ENCODE measurements at places on chromosomes 12 and 14.

- DNase-seq: no peak
Observed at GRCh38 chr14:87489196-87489819, 503.7 kb downstream of the GALC start.

- DNase-seq: no peak
Observed at GRCh38 chr12:107539196-107539939, 146.2 kb upstream of the PWP1 start.

- no peak for DNase-seq
Observed at GRCh38 chr14:104496095-104496494, 83.5 kb upstream of the C14orf180 start.

DNA sequence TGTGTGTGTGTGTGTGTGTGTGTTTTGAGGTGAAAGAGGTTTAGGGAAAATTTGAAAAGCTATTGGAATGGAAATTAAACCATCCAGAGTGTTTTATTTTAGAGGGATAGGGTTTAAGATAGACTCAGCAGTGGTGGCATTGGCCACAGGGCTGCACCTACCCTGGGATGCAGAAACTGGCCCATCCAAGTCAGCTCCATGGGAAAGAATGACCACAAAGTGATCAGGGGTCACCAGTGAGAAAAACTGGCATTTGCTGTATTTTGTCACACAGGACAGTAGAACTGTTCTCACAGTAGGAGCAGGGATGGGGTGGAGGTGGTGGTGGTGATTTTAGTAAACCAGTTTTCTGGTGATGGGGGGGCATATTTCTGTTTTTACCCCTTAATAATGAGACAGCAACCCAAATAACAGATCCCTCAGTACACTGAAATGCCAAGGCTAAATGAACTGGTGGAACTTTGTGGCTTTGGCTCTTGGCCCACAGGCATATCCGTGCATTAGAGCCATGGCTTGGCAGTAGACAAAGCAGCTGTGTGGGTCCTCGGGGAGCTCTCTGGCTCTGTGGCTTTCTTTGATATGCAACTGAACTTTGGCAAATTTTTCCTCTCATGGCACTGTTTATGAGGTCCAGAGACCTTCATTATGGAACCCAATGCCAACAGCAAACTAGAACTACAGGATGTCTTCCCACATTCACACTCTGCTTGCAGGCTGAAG lies 348.3 kb downstream of the ZFP36L1 start:
- DNase-seq: no peak

GRCh38 chr12:65963862-65964240 lies 139.6 kb downstream of the HMGA2 start:
- DNase-seq: no peak

DNA sequence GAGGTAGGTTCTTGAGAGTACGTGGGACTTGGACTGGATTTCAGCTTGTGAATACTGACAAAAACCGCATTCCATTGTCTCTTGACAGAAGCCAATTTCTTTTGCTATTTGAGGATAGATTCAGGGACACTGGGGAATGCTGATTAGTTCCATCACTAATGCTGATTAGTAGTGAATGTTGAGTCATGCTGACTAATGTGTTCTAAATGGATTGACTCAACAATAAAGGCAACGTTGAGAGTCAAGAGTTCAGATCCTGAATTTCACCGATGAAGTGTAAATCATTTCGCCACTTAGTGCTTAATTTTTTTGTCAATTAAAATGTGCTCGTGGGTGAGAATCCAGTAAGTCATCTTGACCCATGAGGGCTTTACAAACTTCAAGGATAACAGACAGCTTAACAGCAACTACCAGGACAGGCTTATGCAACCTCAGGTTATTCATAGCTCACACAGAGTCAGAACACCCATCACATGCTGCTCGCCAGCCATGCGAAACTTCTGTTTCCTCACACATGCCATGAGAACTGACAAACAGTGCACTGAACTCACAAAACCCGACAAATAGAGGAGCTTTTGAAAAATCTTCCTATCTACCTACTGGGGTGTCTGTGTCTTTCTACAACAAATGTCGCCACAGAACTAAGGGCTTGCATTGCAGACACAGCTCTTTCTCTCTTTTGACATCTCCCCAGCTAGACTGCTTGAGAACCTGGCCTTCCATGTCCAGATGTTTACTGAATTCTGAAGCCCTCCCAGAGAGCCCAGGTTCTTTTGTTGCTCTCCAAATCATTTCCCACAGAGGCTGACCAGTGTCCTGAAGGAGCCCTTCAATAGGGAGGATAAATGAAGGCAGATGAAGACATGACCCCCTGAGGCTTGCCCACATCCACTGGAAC lies 316.4 kb downstream of the ZFP36L1 start:
- DNase-seq: peak; percentile 93

DNA sequence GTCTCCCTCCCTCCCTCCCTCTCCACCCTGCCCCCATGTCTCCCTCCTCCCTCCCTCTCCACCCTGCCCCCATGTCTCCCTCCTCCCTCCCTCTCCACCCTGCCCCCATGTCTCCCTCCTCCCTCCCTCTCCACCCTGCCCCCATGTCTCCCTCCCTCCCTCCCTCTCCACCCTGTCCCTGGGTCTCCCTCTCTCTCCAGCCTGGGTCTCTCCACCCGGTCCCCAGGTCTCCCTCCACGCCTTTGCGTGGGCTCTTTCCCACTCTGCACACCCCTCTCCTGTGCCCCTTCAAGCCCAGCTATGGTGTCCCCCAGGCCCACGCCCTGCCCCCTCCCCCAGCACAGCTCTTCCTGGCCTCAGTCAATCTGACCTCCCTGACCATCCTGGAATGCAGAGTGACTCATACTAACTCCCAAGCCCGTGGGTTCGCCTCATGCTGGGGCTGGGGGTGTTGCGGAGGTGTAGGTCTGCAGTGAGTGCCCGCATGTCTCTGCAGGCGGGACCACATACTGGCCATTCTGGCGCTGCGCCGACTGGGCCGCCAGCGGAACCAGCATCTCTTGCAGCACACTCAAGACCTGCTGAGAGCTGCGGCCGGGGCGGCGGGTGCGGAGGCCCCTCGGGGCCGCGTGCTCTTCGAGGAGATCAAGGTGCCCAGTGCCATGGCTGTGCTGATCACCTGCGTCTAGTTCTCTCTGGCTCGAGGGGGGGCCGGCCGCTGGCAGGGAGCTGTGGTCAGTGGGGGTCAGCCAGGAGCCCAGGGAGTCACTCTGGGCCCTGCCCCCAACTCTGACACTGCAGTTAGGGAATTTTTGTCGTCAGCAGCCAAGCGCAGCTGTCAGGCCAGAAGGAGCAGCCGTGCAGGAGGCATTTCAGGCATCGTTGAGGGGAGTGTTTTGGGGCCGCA lies 13.5 kb upstream of the TNFAIP2 start:
- DNase-seq: no peak

- peak; percentile 34 for DNase-seq
Observed at GRCh38 chr12:55847603-55848291, 5.0 kb upstream of the MMP19 start.

GRCh38 chr12:117041798-117042170 lies 57.4 kb downstream of the TESC start:
- DNase-seq: no peak

DNA sequence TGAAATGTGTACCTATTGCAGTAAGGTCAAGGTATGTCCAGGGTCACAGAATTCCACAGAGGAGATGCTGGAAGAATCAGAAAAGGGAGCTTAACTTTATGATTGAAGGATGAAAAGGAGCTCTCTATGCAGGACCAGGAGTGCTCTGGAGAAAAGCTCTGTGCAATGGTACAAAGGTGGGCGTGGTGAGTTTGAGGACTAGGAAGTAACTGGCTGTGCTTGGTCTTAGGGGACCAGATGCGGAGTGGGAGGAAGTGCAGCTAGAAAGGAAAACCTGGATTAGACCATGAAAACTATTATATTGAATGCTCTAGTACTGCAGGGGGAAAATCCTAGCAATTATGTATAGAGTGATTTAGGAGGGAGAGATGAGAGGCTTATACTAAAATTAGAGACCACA lies 56.8 kb downstream of the BTG1 start:
- DNase-seq: no peak

- DNase-seq: peak; percentile 83
Observed at GRCh38 chr12:56110571-56110970, 5.9 kb upstream of the RPL41 start.

- DNase-seq: no peak
Observed at GRCh38 chr12:6539314-6539682, 5.0 kb downstream of the GAPDH start.

DNA sequence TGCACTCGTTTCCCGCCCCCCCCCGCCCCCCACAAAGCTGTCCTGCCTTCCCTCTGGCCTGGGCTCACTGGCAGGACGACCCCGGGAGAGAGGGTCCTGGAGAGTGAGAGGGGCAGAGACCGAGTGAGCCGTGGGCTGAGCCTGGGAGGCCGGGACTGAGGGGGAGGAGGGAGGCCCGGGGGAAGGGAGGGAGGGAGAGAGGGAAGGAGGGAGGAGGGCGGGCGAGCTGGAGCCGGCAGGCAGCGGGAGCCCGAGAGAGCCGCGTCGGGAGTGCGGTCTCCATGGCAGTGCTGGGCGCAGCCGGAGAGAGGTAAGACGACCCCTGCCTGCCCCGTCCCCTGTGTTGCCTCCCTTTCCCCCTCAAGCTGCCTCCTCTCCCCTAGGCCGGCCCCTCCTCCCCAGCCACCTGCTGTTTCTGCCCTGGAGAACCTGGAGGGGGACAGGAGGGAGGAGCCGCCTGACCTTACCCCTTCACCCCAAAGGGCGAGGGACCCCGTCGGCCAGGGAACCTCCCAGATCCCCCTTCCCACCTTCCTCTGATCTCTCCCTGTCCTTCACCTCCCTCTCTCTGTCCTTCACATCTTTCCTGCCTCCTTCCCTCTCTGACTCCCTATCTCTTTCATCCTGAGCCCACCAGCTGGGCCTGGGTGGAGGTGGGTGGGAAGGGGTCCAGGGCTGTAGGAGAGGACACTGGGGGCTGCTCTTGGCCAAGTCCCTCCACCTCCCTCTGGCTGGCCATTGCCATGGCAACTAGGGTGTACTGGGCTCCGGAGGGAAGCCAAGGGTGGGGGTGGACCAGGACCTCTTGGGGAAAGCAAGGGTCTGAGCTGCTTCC lies at the start of gene GPR162:
Gene GPR162 (plus strand): TSS at position 231 of the 835 bp plus-strand sequence. CDS start 2,078 bp downstream, outside the sequence.
- DNase-seq: no peak

DNA sequence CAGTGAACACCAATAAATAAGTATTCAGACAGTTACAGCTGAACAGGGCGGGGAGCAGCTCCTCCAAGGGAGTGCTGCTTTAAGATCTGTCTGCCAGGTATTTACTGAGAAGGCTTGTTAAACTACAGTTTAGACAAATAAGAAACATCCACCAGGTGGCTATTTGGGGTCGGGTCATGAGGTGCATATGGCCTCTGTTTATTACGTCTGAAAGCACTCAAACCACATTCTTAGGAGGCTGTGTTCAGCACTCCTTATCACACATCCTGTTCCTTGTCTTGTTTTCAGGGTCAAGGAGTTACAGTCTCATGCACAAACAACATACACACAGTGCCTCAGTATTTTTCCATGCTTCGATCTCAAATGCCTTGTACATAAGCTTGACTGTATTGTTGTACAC lies 78.8 kb downstream of the KCNMB4 start:
- DNase-seq: no peak

DNA sequence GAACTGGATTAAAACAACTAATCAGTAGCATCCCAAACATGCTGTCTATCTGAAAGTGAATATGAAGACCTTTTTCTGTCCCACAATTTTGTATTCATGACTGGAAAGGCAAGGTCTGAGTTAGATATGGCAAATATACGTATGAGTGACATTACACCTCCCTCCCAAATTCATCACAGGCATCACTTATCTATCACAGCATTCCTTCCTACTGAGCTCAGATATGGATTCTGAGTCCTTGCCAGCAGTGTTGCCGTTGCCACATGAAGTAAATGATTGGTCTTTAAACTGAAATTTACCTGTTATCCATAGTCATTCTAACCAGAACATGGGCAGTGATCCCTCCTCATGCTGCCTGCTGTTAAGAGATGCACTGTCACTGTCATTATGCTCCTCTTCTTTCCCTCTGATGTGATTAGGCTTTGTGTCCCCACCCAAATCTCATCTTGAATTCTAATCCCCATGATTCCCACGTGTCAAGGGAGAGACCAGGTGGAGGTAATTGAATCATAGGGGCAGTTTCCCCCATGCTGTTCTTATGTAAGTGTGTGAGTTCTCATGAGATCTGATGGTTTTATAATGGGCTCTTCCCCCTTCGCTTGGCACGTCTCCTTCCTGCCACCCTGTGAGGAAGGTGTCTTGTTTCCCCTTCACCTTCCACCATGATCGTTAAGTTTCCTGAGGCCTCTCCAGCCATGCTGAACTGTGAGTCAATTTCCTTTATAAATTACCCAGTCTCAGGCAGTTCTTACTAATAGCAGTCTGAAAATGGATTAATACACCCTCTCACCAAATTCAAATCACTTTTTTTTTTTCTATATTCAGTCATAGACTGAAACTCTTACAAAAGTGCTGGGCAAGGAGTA lies 288.4 kb downstream of the NUAK1 start:
- no peak for DNase-seq

DNA sequence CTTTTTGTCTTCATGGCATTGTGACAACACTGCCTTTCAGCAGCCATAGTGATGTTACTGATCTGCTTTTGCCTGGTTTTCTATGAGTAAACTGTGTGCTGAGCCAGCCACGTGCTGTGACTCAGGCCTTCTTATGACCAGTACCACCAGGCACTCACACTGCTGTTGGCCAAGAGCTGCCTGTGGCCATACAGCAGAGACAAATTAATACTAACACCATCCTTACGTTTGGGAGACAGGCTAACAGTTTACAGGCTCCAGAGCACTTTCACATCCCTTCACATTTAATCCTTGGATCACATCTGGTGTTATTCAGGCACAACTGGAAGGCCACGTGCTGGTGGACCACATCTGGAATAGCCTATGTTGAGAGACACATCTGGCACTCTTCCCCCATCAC lies 377.9 kb downstream of the CCDC91 start:
- peak; percentile 41 for DNase-seq

GRCh38 chr12:109752117-109753053 lies 38.8 kb downstream of the FAM222A start:
- DNase-seq: no peak

GRCh38 chr12:71727958-71728357 lies 26.7 kb upstream of the RAB21 start:
- no peak for DNase-seq

GRCh38 chr12:6927379-6928021 lies at the start of gene ATN1:
TSS of gene ATN1 (plus strand) at chr12:6927959. CDS start at chr12:6934002, 6,043 bp downstream.
- DNase-seq: no peak

GRCh38 chr14:77022236-77022852 lies 6.2 kb downstream of the IRF2BPL start:
- no peak for DNase-seq

GRCh38 chr12:7637615-7638014 lies 28.1 kb downstream of the APOBEC1 start:
- no peak for DNase-seq

DNA sequence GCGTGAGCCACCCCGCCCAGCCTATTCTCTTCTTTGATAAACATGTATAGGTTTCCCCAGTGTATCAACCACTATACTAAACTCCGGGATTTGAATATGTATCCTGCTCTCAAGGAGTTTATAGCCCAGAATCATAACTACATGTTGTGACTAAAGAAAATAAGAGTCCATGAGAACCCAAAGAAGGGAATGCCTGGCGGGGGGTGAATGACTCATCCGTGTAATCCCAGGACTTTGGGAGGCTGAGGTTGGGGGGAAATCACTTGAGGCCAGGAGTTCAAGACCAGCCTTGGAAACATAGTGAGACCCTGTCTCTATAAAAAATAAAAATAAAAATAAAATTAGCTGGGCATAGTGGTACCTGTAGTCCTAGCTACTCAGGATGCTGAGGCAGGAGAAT lies 57.2 kb downstream of the SIX6 start:
- DNase-seq: no peak

Data from epithelial cell of prostate (primary cell).